Frontal cortex (tissue), 4 donors: ENCODE measurements at places on chromosomes 13 and 19.

- peak; percentile 64 for DNase-seq
Observed at GRCh38 chr13:75635828-75636435, at the start of gene LMO7. LMO7 (plus strand) TSS chr13:75636330; CDS start chr13:75636658, 328 bp downstream.

GRCh38 chr13:32228330-32229041 is 86.7 kb downstream of the ZAR1L start:
- DNase-seq, result no peak

DNA sequence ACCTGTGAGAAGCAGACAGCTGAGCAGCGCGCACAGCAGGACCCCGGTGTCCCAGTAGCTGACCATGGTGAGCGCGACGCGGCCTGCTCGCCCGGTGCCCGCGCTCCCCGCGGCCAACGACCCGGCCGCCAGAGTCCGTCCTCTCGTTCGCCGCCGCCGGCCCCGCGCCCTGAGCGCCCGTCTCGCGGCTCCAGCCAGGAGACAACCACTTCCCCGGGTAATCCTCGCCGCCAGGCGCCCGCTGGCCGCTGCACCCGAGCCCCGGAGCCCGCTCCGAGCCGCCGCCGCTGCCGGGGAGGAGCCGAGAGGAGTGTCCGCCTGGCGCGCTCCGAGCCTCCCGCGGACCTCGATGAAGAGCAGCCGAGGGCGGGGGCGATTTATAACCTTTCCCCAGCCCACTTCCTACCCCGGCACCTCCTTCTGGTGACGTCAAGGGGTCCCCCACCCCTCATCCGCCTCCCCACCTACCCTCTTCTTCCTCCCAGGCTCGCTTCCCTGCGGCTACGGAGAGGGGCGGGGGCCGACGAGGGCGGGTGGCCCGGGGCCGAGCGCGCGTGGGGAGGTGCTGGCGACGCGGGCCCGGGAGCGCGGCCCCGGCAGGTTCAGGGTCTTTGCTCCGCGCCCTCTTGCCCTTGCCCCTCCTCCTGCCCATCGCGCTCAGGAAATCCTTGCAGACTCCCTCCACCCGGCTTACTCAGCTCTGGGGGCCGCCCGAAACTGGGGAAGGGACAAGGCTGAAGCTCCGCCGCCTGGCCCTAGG is at the start of gene FLT1:
TSS of gene FLT1 (minus strand) at position 351 of the 760 bp plus-strand sequence. CDS start at position 66, 285 bp downstream.
- peak; percentile 46 for DNase-seq

DNA sequence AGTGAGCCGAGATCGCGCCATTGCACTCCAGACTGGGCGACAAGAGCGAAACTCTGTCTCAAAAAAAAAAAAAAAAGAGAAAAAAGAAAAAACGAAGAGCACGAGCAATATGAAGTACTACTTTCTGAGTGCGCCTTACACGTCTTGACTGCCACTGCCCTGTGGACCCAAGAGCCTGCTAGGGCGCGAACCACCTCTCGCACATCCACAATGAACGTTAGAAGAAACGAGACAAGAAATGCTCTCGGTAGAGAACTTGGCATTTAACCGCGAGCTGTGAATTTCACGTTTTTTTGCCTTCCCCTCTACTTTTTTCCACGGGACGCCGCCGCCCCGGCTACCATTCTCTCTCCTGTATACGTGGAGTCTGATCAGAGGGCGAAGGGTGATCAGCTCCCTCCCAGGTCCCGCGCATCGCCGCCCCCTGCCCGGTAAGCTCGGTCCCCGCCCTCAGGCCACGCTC is 454 bp downstream of the TIMM44 start:
- DNase-seq, result no peak

- no peak for DNase-seq
Observed at GRCh38 chr13:112079696-112080095, 12.7 kb downstream of the SOX1 start.

DNA sequence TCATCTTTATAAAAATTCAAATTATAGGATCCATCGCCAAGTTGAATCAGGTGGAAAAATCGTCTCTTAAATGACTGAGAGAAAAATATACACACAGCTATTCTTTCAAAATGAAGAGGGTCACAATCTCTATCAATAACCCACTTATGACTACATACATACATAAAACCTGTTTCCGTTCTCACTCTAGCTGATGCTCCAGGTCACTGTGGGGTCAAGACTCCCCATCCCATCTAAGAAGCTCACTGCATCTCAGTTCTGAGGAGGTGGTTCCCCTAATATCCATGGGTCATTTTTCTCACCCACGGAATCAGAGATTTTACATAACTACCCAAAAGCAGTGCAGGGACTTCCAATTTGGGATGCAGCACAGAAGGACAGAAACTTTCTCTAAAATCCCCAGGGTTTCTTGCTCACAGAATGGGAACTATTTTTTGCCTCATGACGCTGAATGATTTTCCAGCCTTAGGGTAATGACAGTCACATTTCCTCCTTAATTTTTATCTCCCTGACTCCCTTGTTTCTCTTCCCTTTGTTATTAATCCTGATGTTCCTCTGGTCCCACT is 56.8 kb downstream of the DOCK9 start:
- no peak for DNase-seq

- no peak for DNase-seq
Observed at GRCh38 chr19:1045247-1045603, 5.3 kb downstream of the ABCA7 start.

GRCh38 chr13:66974174-66974573 is 256.0 kb downstream of the PCDH9 start:
- DNase-seq, result no peak

DNA sequence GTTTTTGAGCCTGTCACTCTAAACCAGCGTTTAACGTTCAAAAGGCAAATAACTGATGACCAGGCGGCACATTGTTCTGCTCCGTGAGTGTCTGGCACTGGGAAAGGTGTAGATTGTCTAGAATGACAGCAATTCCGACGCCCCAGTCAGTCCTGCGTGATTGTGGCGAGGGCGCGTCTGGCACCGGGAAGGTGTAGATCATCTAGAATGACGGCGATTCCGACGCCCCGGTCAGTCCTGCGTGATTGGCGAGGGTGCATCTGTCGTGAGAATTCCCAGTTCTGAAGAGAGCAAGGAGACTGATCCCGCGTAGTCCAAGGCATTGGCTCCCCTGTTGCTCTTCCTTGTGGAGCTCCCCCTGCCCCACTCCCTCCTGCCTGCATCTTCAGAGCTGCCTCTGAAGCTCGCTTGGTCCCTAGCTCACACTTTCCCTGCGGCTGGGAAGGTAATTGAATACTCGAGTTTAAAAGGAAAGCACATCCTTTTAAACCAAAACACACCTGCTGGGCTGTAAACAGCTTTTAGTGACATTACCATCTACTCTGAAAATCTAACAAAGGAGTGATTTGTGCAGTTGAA is 26.1 kb upstream of the NDUFS7 start:
- DNase-seq, result no peak

GRCh38 chr13:114110091-114110829 is 22.2 kb downstream of the RASA3 start:
- DNase-seq, result no peak

DNA sequence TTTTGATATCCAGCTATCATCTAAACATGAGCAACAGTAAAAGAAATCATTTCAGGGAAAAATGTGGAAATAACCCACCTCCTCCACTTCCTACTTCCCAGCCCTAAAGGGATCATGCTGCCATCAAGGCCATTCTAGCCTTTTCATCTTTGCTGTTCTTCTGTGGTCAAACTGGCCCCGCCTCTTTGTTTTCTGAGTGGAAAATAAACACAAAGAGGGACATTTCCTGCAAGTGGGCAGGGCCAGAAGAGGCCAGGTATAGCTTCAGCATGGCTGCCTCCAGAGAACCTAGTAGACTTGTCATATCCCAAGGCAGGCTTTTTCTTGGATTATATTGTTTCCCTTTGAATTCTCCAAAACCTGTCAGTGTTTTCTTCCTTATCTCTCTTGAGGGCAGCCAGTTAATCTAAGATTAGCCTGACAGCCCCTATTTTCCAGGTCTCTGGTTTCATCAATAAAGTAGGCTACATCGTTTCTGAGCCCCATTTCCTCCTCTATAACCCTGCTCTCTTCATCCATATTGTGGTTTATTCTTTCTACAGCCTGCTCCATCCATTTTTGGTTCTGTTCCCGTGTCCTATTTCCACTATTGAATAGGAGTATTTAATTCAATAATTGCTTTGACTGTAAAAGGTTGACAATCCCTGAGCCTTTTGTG is 117.6 kb downstream of the GPC6 start:
- DNase-seq, result no peak

DNA sequence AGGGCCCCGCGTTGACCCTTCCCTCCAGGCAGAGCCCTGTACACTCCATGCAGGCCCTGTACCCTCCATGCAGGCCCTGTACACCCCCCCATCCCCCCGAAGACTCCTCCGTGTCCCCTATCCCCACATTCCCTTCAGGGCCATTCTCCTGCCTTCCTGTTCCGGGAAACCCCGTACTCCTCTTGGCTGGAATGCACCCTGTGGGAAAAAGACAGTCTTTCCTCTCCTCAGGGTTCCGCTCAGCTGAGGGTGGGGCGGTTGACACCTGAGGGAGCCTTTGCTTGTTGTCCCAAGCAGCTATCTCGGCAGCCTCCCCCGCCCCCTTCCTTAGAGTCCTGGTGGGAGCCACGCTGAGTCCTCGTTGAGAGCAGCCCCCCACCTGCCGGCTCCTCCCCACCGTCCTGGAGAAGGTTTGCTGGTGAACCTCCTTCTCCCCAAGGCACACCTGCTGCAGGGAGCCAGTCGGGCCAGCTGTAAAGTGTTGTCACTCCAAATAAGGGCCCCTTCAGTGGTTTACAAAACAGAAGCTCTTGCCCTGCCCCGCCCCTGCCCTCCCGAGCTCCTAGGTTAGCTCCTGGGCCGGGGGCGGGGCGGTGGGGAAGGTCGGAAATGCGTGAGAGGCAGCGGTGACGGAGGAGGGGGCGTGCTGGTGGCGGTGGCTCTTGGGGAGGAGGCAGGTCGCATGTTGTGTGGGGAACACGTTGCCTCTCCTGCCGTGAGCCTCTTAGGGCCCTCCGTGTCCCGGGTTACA is 1.5 kb downstream of the GNA11 start:
- DNase-seq, result no peak

- peak; percentile 91 for DNase-seq
Observed at GRCh38 chr19:38229585-38230073, 5.6 kb upstream of the DPF1 start.

GRCh38 chr13:93751117-93751516 is 524.5 kb downstream of the GPC6 start:
- DNase-seq, result no peak
